ENCODE measurements at places on chromosomes 3 and 15.
A peak's percentile ranks its signal among the peaks of the same experiment; 100 is the strongest.

- DNase-seq, result peak; percentile 11
Measured at GRCh38 chr15:50854601-50855490, 53.6 kb upstream of the AP4E1 start.

DNA sequence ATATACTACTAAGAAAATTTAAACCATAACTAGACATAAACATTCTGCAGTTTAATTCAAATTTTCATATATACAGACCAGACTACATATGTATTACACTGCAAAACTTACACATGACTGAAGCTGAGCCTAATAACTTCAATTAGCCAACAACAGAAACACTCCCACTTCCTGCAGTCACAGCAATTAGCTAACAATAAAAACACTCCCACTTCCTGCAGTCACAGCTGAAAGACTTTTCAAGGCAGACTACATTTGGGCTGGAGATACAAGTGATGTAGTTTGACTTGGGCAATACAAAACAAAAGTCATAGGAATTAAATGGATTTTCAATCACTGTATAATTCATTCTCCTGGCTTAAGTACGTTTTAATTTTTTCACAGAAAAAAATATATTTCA, 10.3 kb downstream of the TM2D3 start:
- no peak for DNase-seq

- no peak for DNase-seq
Measured at GRCh38 chr3:191340351-191340750, 10.0 kb upstream of the UTS2B start.

- DNase-seq, result peak; percentile 45
Measured at GRCh38 chr3:27533261-27533607, 49.0 kb upstream of the SLC4A7 start.

DNA sequence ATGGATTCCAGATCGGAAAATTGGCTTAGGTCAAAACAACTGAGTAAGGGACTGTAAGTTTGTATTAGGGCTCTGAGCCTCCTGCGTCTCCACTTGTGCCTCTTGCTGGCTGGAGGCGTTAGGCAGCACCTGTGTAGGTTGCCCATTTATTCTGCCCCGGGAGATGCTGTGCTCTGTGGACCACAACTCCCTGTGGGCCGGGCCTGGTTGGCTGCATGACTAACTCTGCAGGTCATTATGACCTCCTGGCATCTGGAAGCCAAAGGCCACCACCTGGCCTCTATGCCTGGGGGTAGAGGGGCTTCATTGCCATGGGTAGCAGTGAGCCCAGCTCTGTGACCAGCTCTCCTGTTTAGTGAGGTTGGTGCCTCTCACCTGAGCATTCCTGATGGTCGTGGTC, 36.0 kb upstream of the BDH1 start:
- DNase-seq, result no peak

- DNase-seq, result no peak
Measured at GRCh38 chr3:121759541-121760202, 10.1 kb upstream of the GOLGB1 start.

DNA sequence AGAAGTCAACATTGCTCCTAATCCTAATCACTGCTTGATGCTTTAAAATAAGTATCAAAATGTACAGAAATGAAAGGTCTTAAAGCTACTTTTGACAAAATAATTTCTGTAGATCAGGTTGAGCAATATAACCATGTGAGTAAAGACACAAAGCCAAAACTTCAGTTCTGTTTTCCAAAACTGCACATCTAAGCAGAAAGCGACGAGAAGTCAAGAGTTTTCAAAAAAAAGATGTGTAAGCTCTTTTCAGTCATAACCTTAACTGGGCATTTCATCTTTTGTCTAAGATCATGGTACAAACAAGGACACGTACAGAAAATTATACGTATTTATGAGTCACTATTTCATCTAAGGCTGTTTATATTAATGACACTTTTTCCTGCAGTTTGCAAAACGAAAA, 608.8 kb downstream of the FOXP1 start:
- no peak for DNase-seq

Measured in IMR-90 (cell line).